ENCODE measurements at places on chromosomes 7 and 10. TPM values are rescaled to one million over a fixed set of nuclear protein-coding genes. Genes with fewer than 3 reads are reported as not detected.

GFRA1 gene
- total RNA-seq = 14.2 TPM

PRKAR1B gene
- 11.1 TPM for total RNA-seq

NUDT13 gene
- 1.4 TPM for total RNA-seq

ITGB8 gene
- 0.51 TPM for total RNA-seq

ZCCHC24 gene
- total RNA-seq = 23.9 TPM

SPDYE8 gene
- not detected for total RNA-seq

TMEM229A gene
- not detected for total RNA-seq

HHEX gene
- total RNA-seq = 16.2 TPM

CNPY4 gene
- total RNA-seq = 11.9 TPM

DNA sequence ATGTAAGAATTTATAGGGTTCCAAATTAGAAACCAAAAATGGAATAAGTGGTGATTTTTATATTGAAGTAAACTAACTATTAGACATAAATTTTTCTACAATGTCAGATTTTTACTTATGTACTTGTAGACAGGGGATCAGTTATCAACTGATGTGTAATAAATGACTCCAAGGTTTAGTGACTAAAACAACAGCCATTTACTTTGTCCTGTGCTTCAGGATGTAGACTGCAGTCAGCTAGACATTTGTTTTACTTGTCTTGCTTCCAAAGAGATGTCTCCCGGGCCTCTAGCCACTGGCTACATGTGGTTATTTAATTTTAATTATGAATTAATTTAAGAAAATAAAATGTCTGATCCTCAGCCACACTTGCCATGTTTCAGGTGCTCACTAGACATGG, 249.7 kb upstream of the IGFBP3 start:
- no peaks in the 10 kb centered on the region for H3K27me3 ChIP-seq
- H3K4me3 ChIP-seq = no peak overlapping the region
- H3K36me3 ChIP-seq = no peaks in the 10 kb centered on the region
- no peak overlapping the region for H3K27ac ChIP-seq

DNA sequence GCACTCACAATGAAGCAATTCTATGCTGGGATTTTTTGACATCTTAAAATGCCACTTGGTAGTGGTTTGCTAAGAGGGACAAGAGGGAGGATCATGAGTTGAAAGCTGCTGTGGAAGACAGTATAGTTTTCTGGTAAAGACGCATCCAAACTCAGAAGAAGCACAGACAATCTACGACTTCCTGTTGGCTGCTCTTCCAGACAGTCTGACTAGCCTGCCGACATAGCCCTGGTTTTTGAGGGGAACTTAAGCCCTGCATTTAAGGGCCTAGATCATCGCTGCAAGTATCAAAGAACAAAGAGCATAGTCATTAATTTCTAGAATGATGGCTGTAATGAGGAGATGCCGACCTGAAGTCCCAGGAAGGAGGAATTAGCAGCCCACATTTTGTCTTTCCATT, 99.9 kb upstream of the IKZF1 start:
- H3K27me3 ChIP-seq = no peaks in the 10 kb centered on the region
- no peaks in the 10 kb centered on the region for H3K36me3 ChIP-seq
- H3K4me1 ChIP-seq = no peaks in the 10 kb centered on the region

DNA sequence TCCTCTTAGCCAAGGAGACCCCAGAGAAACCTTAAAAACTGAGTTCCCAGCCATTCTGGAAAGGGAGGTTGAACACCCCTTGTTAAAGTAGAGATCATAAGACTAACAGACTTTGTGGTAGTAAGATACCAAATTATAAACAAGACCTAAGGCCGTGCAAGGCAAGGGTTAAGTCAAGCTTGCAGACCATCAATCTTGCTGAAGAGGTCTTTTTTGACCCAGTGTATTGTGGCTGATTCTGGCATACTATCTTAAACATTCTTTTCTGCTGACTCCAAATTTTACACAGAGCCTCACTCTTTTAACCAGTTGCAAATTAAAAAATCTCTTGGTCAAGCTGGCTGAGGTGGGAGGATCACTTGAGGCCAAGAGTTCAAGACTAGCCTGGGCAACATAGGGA, 1.2 kb upstream of the TBRG4 start:
- H3K4me3 ChIP-seq = peak overlapping the region; percentile 70
- no peak for DNase-seq
- no peaks in the 10 kb centered on the region for H3K27me3 ChIP-seq
- H3K27ac ChIP-seq = no peak overlapping the region
- H3K36me3 ChIP-seq = no peaks in the 10 kb centered on the region
- peaks cover 9% of the 10 kb centered on the region for H3K4me1 ChIP-seq

- DNase-seq = no peak
- no peaks in the 10 kb centered on the region for H3K27me3 ChIP-seq
- H3K36me3 ChIP-seq = no peaks in the 10 kb centered on the region
- no peaks in the 10 kb centered on the region for H3K4me1 ChIP-seq
- H3K4me3 ChIP-seq = no peak overlapping the region
Observed at GRCh38 chr10:62466590-62466989, 92.4 kb downstream of the ZNF365 start.

DNA sequence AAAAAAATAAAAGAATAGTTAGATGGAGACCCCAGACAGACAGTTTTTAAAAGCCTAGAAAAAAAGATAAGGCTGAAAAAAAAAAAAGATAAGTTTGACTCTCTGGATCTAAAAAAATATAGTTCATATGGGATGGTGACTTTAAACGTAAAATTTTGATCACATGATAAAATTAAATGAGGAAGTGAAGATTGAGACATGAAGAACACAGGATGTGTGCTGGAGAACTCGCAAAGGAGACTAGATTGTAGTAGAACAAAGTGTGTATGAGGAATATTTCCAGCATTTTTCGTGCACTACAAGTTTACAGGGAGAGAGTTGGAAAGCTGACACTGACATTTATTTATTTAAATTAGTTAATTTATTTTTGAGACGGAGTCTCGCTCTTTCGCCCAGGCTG, 286.4 kb downstream of the PRPF18 start:
- H3K4me3 ChIP-seq = no peak overlapping the region
- DNase-seq = no peak

DNA sequence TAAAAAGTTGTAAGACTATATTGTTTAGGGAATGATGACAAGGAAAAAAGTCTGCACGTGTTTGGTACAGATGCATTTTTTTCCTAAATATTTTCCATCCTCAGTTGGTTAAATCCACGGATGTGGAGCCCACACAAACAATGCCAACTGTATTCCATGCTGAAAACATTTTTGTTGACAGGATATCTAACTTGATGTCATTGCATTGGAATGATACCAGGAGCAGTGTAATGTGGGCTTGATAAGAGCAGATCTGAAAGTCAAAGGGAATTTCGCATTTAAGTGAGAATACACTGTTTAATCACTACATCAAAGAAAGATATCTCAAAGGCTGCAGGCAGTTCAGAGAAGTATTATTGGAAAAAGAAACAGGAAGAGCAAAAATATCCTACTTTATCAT, 49.5 kb upstream of the TMEM140 start:
- H3K4me1 ChIP-seq = no peaks in the 10 kb centered on the region
- no peak for DNase-seq
- H3K27ac ChIP-seq = no peak overlapping the region
- H3K27me3 ChIP-seq = no peaks in the 10 kb centered on the region
- H3K36me3 ChIP-seq = no peaks in the 10 kb centered on the region

GRCh38 chr10:129541748-129542487, 74.9 kb downstream of the MGMT start:
- H3K27ac ChIP-seq = no peak overlapping the region
- peaks cover 3% of the 10 kb centered on the region for H3K4me1 ChIP-seq
- H3K36me3 ChIP-seq = peaks cover 3% of the 10 kb centered on the region
- no peak overlapping the region for H3K4me3 ChIP-seq
- DNase-seq = no peak
- no peaks in the 10 kb centered on the region for H3K27me3 ChIP-seq

- DNase-seq = no peak
- no peak overlapping the region for H3K4me3 ChIP-seq
- no peak overlapping the region for H3K27ac ChIP-seq
- H3K4me1 ChIP-seq = peaks cover 2% of the 10 kb centered on the region
- H3K36me3 ChIP-seq = no peaks in the 10 kb centered on the region
Observed at GRCh38 chr7:2099048-2099957, 133.4 kb downstream of the MAD1L1 start.

GRCh38 chr7:12731214-12731656, 43.8 kb downstream of the ARL4A start:
- H3K4me3 ChIP-seq = no peak overlapping the region
- H3K27ac ChIP-seq = no peak overlapping the region
- no peaks in the 10 kb centered on the region for H3K27me3 ChIP-seq
- DNase-seq = peak; percentile 46

GRCh38 chr10:101227429-101228152, 1.7 kb downstream of the LBX1 start:
- H3K4me1 ChIP-seq = peaks cover 28% of the 10 kb centered on the region
- no peak overlapping the region for H3K4me3 ChIP-seq
- H3K36me3 ChIP-seq = no peaks in the 10 kb centered on the region
- no peak for DNase-seq

DNA sequence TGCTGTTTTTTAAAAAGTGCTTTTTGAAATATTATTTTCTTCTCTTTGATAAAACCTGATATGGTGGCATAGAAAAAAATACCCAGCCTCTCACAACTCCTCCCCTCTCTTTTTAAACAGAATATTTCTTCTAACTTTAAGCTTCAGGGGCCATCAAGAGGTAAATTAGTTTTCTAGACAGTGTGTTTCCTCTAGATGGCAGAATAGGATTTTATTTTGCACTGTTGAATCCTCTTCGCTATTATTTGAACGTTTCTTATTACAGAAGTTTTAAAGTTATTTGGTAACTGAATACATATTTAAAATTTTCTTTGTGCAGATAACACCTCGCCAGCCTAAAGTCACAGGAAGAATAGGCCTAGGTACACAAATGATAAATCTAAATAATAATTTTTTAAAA, 30.3 kb downstream of the ARL5B start:
- H3K4me1 ChIP-seq = no peaks in the 10 kb centered on the region
- no peak overlapping the region for H3K4me3 ChIP-seq
- H3K27me3 ChIP-seq = no peaks in the 10 kb centered on the region
- no peaks in the 10 kb centered on the region for H3K36me3 ChIP-seq
- DNase-seq = no peak

GRCh38 chr10:96846395-96846794, 14.3 kb downstream of the LCOR start:
- H3K4me3 ChIP-seq = no peak overlapping the region

- H3K4me3 ChIP-seq = no peak overlapping the region
- DNase-seq = no peak
- H3K27me3 ChIP-seq = no peaks in the 10 kb centered on the region
- no peak overlapping the region for H3K27ac ChIP-seq
- H3K4me1 ChIP-seq = no peaks in the 10 kb centered on the region
- no peaks in the 10 kb centered on the region for H3K36me3 ChIP-seq
Observed at GRCh38 chr7:110685899-110686298, 405.0 kb upstream of the LRRN3 start.

DNA sequence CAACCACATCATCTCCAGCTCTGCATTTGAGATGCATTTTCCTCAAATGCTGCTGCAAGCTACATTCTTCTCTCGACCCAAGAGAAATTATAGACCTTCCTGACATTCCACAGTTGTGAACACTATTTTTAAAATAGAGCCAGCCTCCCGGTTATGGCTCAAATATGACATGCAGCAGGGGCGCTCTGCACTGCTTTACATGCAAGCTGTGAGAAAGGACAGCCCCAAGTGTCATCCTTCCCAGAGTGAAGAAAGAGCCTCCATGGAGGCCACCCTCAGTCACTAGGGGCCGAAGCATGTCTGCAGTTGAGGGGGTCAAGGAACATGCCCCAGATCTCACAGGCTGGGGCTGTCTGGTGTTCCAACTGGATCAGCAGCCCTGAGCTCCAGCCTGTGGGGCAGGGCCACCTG, 63.9 kb upstream of the CHST15 start:
- peaks cover 10% of the 10 kb centered on the region for H3K4me1 ChIP-seq
- H3K27me3 ChIP-seq = peaks cover 7% of the 10 kb centered on the region
- H3K4me3 ChIP-seq = no peak overlapping the region
- H3K36me3 ChIP-seq = no peaks in the 10 kb centered on the region
- no peak overlapping the region for H3K27ac ChIP-seq

DNA sequence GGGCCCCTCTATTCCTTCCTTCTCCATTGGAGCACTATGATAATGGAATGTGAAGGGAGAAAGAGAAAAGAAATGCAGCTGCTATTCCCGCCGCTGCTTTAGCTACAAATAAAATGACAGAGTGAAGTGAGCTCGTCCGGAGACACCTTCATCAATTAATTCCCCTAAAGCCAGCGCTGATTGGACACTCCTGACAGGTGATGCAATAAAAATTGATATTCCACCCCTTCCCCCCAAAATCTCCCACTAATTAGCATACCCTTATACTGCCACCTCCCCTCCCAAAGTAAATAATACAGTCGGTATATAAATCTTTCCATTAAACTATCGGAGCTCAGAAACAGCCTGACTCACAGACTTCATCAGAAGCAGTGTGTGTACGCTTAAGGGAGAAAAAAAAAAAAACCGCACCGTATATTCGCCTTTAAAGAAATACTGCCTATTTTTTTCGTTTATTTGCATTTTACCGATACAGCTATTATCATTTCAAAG, 7.3 kb downstream of the SKIDA1 start:
- H3K4me1 ChIP-seq = peaks cover 47% of the 10 kb centered on the region
- H3K27me3 ChIP-seq = no peaks in the 10 kb centered on the region
- H3K36me3 ChIP-seq = no peaks in the 10 kb centered on the region
- no peak for DNase-seq

GRCh38 chr10:91799612-91799975, 1.4 kb downstream of the TNKS2 start:
- no peaks in the 10 kb centered on the region for H3K36me3 ChIP-seq
- peaks cover 45% of the 10 kb centered on the region for H3K4me1 ChIP-seq
- no peaks in the 10 kb centered on the region for H3K27me3 ChIP-seq
- H3K4me3 ChIP-seq = peak overlapping the region; percentile 76
- no peak for DNase-seq

GRCh38 chr10:75531571-75532031, 100.2 kb downstream of the LRMDA start:
- no peak overlapping the region for H3K4me3 ChIP-seq
- H3K27me3 ChIP-seq = no peaks in the 10 kb centered on the region
- H3K27ac ChIP-seq = no peak overlapping the region
- no peak for DNase-seq
- no peaks in the 10 kb centered on the region for H3K36me3 ChIP-seq

DNA sequence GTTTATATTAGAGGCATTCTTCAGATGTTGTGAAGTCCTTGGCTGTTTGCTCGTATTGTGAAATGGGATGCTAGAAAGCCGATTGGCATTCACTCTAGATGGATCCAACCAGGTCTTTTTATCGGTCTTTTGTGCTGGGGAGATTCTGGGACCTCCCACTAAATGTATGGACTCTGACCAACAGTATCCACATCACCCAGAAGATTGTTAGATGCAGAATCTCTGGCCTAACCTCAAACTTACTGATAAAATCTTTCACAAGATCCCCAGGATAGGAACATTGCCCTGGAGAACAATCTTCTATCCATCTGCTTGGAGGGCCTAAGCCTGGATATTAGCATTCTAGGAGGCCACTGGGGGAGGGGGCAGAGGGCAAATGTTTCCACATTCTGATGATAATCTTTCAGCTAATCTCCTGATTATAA, 160.9 kb downstream of the PLXDC2 start:
- H3K4me1 ChIP-seq = no peaks in the 10 kb centered on the region
- no peaks in the 10 kb centered on the region for H3K36me3 ChIP-seq
- H3K27me3 ChIP-seq = no peaks in the 10 kb centered on the region
- H3K27ac ChIP-seq = no peak overlapping the region
- no peak overlapping the region for H3K4me3 ChIP-seq
